ENCODE measurements at places on chromosomes 16 and 17.

DNA sequence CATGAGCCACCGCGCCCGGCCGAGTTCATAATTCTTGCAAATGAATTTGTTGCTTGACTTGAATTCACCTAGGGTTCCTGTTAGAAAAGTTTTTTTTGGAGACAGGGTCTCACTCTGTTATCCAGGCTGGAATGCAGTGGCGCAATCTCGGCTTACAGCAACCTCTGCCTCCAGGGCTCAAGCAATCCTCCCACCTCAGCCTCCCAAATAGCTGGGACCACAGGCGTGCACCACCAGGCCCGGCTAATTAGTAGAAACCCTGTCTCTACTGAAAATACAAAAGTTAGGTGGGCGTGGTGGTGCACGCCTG is 99.8 kb downstream of the MYH11 start:
- no peak for DNase-seq

- DNase-seq, result no peak
These were observed 1.8 kb downstream of the MAPT start for GRCh38 chr17:45895969-45896785.

GRCh38 chr17:7748076-7748775 is 30.7 kb downstream of the DNAH2 start:
- DNase-seq, result no peak

DNA sequence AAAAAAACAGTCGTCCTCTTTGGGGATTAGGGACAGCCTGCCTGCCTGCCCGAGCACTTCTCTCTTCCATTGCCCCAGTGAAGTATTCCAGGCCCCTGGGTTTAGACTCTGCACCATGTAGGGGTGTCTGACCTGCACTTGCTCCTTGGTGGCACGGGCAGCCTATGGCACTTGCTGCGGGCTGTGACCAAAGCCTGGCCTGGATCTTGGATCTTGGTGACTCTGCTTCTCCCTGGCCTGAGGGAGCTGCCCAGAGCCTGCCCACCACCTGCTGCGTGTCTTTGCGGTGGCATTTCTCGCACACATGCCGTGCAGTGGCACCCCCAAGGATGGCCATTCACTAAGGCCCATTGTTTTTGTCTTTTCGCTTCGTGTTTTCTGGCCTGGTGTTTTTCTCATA is 6.1 kb upstream of the STH start:
- no peak for DNase-seq

DNA sequence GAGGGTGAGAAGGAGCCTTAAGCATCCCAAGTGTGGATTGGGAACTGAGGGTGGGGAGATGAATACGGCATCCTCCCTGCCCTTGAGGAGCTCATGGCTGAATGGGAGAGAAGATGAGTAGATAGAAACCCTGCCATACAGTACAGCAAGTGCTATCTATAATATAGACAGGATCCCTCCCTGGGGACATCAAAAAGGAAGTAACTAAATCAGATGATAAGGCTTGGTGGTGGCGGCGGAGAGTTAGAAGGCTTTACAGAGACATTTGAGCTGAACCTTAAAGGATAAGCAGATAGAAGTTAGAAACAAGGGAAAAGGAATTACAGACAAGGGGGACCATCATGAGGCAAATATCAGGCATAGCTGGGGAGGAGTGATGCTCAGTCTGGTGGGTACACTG is 67.5 kb upstream of the TMEM132E start:
- DNase-seq, result no peak

- no peak for DNase-seq
These were observed 7.1 kb downstream of the GLYR1 start for GRCh38 chr16:4839942-4840341.

- no peak for DNase-seq
These were observed 6.6 kb downstream of the CYGB start for GRCh38 chr17:76530811-76531485.

DNA sequence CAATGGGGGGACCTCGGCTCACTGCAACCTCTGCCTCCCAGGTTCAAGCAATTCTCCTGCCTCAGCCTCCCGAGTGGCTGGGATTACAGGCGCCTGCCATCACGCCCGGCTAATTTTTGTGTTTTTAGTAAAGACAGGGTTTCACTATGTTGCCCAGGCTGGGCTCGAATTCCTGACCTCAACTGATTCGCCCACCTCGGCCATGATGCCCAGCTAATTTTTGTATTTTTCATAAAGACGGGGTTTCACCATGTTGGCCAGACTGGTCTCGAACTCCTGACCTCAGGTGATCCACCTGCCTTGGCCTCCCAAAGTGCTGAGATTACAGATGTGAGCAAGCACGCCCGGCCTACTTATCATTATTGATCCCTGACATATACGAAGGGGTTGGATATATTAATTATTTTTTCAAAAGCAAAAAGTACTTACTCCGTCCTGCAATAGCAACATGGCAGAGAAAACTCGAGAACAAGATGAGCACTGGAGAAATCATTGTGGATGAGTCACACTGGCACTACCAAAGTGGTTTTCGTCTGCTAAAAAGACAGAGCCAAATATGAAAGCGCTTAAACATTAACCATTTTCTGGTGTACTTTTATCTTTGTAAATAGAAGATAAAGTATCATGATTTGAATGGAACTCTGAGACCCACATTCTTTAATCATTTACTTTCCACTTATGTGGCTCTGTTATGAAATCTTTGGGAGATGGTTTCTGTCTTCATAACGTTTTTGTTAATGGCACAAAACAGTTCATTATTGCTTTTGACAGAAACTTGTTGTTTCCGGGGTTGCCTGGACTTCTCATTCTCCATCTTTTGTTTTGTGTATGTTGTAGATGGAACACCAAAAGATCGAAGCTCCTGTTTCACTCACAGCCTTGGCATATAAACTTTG is at the start of gene APOH:
Gene APOH (minus strand): TSS at position 529 of the 896 bp plus-strand sequence. CDS start 36 bp downstream, at position 493.
- no peak for DNase-seq

DNA sequence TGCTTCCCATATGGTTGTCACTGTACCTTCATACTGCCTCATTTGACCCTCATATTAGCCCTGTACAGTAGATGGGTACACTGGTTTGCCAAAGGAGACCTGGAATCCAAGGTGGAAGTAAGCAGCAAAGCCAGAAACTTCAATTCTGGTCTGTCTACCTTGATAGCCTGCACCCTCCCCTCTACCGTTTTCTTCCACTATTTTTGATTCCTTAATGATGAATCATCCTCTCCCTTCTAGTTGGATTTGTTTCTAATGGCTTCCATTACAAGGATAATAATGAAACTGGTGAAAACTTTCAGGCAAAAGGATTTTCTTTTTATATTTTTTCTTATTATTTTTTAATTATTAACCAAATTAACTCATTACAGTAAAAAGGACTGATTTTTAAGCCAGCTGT is 17.3 kb downstream of the TAC4 start:
- DNase-seq, result no peak

DNA sequence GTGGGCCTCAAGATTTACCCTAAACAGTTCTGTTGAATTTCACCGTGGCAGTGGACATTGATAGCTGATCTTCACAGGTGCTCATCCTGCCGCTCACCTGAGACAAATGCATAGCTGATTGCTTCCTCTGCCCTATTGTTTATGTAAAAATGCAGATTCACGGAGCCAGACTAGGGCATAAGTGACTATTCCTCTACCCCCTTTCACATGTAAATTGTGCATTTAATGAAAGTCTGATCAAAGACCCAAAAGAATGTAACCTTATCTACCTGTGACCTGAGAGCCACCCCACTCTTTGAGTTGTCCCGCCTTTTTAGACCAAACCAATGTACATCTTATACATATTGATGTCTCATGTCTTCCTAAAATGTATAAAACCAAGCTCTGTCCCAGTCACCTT is 312.4 kb upstream of the CDH5 start:
- no peak for DNase-seq

DNA sequence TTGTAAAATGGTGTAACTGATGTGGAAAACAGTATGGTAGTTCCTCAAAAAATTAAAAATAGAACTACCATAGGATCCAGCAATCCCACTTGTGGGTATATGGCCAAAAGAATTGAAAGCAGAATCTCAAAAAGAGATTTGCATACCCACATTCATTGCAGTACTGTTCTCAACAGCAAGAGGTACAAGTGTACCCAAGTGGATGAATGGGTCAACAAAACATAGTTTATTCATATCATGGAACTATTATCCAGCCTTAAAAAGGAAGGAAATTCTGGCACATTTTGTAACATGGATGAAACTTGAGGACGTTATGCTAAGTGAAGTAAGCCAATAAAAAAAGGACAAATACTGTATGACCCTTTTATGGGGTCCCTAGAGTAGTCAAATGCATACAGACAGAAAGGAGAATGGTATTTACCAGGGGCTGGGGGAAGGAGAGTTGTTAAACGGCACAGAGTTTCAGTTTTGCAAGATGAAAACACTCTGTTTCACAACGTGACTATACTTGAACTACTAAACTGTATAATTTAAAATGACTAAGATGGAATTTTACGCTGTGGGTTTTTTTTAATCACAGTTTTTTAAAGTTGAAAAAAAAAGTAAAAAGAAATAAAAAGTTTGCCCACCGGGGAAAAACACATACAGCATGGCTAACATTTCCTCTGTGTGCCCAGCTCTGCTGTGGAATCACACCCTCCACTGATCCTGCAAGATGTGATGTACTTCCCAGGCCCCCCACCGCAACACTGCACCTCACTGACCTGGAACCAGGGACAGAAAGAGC is 6.1 kb downstream of the TVP23A start:
- no peak for DNase-seq

DNA sequence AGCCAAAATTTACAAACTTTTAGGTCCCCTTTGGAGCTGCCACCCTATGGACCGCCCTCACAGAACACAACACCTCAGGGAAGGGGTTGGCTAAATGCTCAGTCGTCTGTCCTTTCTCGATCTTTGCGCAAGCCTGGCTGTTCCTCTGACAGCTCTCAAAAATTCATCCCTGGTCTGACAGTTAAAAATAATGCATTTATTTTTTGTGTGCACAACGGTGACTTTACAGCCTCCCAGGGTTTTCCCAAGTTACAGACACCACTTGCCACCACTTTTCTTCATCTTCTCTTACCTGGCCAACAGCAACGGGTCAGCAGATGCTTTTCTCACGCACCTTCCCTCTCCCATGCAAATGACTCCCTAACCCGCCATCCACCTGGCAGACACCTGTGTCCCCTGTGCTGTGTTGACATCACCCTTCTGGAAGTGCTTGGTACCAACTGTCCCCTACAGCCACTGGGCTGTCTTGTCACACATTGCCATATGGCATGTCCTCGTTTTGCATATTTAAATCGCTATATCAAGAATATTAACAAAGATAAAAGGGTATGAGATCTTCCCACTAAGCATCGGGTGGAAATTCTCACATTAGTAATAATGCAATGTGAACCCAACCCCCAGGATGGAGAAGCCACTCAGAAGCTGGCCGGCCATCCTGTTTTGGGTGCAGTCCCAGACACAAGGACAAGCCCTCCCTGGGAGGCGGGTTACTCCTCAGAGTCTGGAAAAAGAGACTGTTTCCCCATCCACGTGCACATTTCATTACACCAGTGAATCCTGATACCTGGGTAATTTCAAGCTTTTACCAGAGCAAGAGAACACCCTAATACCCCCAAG is 187.0 kb downstream of the ZFHX3 start:
- DNase-seq, result no peak

- DNase-seq, result peak; percentile 88
These were observed 6.1 kb downstream of the DRG2 start for GRCh38 chr17:18093616-18094408.

GRCh38 chr16:694187-694862 is 4.1 kb upstream of the WDR24 start:
- no peak for DNase-seq

GRCh38 chr16:35440875-35441274 is 1981.5 kb downstream of the TP53TG3F start:
- no peak for DNase-seq

DNA sequence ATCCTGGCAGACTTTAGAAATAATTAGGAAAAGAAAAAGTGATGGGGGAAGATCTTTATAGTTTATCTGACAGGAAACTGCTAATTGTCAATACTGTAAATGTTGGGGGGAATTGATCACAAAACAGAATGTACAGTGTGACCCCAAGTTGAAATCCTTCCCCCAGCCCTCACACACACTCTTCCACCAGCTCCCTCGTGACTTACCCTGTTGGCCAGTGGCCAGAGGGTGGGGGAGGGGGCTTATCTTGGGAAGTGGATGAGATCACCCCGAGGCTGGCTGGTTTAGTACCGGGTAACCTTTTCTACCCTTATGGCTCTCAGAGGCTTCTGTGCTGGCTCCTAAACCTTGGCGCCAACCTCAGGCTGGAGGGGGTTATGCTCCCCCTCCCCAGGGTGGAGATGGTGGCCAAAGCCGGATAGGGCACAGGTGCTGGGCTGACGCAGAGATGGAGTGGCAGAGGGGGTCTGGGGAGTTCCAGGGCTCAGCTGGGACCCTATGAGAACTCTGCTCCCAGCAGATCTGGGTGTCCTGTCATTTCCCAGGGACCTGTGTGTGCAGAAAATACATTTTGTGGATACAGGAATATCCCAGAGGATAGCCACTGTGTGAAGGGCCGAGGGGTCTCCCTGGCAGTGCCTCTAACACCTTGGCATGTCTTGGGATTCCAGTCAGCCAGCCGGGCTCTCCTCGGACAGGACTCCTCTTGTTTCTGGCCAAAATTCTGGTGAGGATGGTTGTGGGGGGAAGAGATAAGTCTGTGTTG is 18.6 kb downstream of the CDH16 start:
- DNase-seq, result peak; percentile 94

DNA sequence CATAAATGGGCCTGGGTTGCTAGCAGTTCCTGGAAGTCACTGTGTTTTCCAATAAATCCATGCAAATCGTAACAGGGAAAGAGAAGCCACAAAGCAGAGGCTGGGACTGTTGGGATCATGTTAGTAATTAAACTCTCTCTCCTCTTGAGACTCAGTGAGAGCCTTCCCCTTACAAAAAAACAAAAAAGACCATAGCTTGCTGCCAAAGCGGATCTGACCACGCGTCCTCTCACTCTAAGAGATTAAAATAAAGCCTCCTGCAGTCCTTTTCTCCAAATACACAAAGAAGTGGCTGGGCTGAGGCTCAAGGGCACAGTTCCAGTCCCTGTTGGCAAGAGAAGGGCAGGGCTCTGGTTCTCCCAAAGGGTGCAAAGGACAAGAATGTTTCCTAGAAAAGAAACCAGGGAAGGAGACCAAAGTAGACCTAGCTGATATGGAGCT is 38.5 kb downstream of the PIGL start:
- DNase-seq, result no peak

GRCh38 chr17:66518677-66519076 is 216.3 kb downstream of the PRKCA start:
- no peak for DNase-seq

GRCh38 chr17:30812218-30813177 is 12.0 kb downstream of the CRLF3 start:
- no peak for DNase-seq

GRCh38 chr17:79461041-79461440 is 149.8 kb downstream of the RBFOX3 start:
- no peak for DNase-seq

GRCh38 chr17:29577385-29578211 is 9.1 kb downstream of the TP53I13 start:
- DNase-seq, result no peak

GRCh38 chr17:37413875-37414519 is 7.3 kb downstream of the TADA2A start:
- DNase-seq, result no peak

DNA sequence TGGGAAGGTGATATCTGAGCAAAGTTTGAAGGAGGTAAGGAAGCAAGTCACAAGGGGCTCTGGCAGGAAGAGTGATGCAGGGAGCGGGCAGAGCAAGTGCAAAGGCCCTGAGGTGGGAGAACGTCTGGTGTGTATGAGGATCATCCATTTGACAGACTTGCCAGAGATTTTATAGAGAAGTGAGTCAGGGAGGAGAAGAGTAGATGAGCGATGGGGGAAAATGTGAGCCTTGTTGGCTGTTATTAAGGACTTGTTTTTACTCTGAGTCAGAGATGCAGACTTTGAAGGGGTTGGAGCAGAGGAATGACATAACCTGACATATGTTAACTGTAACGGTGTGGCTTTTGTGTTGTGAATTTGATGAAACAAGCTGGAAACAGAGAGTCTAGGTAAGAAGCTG is 3.5 kb upstream of the CLEC10A start:
- no peak for DNase-seq
